Stimulated activated CD4-positive, alpha-beta T cell treated with anti-CD3 and anti-CD28 coated beads, Interleukin-4, amount 100 ng/mL, for 4 hours (primary cell): ENCODE measurements at places on chromosomes 4 and X.

DNA sequence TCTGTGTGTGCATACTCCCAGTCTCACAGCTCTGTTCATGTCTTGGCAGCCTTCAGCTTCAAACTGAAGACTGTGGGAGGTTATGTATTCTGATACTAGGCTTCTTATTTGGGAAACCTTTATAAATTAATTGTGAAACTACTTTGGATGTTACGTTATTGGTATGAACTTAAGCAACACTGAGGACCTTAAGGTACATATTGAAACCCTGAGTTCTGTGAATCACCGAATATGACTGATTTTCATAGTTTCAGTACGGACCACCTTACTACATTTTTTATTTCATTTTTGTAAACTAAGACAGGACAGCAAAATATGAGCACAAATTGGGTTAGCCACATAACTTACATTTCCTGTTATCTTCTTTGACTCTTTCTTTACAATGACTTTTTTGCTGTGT is 498.4 kb downstream of the PDGFC start:
- DNase-seq = no peak

DNA sequence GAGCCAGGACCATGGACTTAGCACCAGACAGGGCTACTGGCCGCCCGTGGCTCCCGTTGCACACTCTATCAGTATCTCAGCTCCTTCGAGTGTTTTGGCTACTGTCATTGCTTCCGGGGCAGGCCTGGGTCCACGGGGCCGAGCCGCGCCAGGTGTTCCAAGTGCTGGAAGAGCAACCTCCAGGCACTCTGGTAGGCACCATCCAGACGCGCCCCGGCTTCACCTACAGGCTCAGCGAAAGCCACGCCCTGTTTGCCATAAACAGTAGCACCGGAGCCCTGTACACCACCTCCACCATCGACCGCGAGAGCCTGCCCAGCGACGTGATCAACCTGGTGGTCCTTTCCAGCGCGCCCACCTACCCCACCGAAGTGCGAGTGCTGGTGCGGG is 1.6 kb downstream of the FAT4 start:
- no peak for DNase-seq

- no peak for DNase-seq
Measured at GRCh38 chr4:54806351-54806750, 148.6 kb downstream of the KIT start.

GRCh38 chr4:98113012-98113411 is 30.3 kb downstream of the STPG2 start:
- DNase-seq = no peak
